NCI-H748 treated with DMSO at 0.1 percent for 48 hours (cell line): ENCODE measurements at places on chromosomes 1 and 21.

DNA sequence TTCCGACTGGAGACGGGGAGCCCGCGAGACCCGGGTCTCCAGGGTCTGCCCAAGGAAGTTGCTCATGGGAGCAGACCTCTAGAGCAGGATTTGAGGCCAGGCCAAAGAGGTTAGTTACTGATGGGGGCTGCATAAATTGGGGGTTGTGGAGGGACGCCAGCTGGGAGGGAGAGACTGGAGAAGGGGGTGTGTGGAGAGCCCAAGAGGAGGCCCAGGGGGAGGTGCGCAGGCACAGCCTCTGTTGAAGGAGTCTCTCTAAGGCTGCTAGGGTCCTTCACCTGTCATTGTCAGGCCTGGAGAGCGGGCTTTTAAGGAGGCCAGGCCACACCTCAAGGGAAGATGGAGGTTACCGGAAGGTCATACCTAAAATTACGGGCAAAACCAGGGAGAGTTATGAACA, 363 bp downstream of the PLA2G5 start:
- DNase-seq: no peak

DNA sequence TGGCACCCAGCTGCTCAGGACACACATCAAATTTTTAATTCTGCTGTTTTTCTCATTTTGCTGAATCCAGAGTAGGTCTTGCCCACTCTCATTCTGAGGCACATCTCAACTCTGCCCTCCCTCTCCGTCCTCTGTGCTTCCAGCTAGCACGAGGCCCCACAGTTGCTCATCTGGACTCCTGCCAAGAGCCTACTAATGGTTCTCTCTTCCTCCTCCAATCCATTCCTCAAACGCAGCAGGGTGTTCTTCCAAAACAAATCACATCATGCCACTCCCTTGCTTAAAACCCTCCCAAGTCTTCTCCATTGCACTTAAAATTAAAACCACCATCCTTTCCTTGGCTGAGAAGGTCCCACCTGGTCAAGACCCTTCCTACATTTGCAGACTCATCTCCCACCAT, 49.8 kb upstream of the SCAF4 start:
- DNase-seq: peak; percentile 34

DNA sequence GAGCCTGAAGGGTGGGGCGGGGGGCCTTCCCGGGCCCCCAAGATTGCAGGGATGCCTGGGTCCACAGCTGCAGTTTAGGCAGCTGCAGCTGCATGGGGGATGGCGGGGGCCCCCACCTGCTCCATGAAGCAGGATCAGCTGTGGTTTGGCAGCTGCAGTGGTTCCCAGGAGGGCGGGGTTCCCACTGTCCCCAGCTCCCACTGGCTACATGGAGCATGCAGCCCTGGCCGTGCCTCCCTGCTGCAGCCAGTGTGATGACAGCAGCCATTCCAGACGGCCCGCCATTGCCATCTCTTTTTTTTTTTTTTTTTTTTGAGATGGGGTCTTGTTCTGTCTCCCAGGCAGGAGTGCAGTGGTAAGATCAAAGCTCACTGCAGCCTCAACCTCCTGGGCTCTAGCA, 992 bp upstream of the C1QA start:
- no peak for DNase-seq

- DNase-seq: no peak
Observed at GRCh38 chr1:160402001-160402795, 1.8 kb downstream of the VANGL2 start.

- DNase-seq: no peak
Observed at GRCh38 chr1:192535916-192536664, 39.5 kb upstream of the RGS1 start.

DNA sequence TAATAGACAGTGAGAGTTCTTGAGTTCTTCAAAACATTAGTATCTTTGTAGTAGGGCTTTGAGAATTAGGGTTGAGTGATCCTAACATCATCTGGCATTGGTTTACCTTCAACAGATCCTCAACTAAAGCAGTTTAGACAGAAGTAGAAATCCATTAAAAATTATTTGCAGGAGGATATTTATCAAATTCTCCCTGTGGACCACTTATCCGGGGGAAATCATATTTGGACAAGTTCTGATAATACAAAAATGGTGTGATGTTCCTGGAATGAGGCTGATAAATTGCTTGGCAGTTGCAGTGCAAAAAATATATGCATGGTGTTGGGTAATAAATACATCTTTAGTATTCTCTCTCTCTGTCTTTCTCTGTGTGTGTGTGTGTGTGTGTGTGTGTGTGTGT, 115.1 kb upstream of the CHODL start:
- DNase-seq: no peak

- no peak for DNase-seq
Observed at GRCh38 chr21:45611939-45612664, 31.4 kb upstream of the PCBP3 start.
